HAP-1 (cell line): ENCODE measurements at places on chromosomes 3 and 15.

DNA sequence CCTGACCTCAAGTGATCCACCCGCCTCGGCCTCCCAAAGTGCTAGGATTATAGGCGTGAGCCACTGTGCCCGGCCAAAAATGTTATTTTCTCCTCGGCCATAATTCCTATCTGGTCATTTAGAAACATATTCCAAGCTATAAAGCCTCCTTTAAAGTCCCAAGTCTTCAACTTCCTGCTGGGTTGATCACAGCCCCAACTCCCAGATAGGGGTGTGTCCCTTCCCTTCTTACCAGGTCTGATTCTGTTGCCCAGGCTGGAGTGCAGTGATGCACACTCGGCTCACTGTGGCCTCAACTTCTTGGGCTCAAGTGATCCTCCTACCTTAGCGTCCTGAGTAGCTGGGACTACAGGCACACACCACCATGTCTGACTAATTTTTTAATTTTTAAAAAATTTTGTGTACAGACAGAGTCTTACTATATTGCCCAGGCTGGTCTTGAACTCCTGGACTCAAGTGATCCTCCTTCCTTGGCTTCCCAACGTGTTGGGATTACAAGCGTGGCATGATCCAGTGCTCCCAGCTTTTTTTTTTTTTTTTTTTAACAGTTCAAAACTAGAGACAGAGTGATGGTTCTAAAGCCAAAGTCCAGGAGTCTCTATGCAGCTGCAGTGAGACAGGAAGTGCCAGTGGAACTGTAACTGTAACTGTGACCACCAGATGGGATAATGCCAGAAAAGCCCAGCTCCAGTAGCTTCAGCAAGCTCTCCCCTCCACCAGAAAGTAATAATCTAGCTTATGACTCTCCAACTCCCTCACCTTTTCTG lies 8.2 kb upstream of the PRKAR2A start:
- no peak for DNase-seq

GRCh38 chr15:101187820-101188636 lies 63.8 kb downstream of the CHSY1 start:
- no peak for DNase-seq

GRCh38 chr3:150867434-150867833 lies 37.8 kb downstream of the MINDY4B start:
- no peak for DNase-seq

DNA sequence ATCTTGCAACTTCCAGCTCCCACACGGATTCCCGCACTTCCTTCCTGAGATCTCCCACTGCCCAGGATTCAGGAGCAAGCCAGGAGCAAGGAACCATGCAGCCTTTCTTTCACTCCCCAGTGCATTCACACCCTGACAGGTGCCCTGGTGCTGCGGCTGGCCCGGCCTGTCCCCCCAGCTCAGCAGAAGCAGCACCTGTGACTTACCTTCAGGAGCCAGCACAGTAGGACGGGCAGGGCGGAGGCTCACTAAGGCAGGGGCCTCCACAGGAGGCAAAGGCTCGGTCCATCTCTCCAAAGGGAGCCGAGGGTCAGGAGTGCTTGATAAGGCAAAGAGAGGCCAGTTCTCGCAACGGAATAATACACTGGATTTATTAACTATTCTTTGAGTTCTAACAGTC lies 4.8 kb downstream of the ANKRD63 start:
- no peak for DNase-seq

DNA sequence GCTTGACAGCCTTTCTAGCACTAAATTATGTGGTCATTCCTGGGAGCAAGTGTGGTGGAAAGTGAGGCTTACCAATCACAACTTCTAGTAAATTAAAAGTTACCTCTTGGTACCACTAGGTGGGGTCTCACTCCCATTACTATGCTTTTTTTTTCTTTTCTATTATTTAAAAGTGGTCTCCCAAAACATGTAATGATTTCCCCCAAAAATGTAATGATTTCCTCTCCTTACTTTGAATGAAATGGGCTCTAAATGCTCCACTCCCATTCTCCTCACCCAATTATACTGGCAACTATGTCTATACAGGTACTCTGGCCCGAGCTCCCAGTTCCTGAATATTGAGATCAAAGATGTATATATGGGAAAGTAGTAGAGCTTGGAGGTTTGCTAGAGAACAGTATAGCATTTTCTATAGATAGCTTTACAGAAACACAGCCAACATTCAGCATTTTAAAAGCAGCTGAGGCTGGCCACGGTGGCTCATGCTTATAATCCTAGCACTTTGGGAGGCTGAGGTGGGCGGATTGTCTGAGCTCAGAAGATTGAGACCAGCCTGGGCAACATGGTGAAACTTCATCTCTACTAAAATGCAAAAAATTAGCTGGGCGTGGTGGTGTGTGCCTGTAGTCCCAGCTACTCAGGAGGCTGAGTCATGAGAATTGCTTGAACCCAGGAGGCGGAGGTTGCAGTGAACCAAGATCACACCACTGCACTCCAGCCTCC lies 70.9 kb downstream of the DCUN1D1 start:
- DNase-seq, result no peak

DNA sequence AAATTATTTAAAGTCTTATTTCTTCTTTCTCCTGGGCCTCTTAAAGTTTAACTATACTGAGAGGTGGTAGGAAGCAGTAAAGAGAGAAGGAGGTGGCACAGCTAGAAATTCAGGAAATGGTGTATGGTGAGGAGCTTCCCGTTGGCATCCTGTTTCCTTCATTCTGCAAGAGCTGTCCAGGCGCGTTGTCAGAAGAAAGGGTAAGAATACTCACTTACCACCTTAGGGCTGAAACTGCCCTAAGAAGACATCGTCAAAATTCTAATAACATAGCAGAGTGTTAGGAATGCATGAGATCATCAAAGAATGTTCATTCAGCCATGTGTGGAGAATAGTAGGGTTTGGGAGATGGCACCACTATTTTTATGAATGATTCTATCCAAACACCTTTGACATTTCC lies 699.6 kb downstream of the MCTP2 start:
- no peak for DNase-seq

- DNase-seq, result no peak
Measured at GRCh38 chr3:106380232-106380631, 511.4 kb upstream of the CBLB start.

GRCh38 chr3:125644036-125645005 lies 49.0 kb upstream of the OSBPL11 start:
- DNase-seq, result no peak

DNA sequence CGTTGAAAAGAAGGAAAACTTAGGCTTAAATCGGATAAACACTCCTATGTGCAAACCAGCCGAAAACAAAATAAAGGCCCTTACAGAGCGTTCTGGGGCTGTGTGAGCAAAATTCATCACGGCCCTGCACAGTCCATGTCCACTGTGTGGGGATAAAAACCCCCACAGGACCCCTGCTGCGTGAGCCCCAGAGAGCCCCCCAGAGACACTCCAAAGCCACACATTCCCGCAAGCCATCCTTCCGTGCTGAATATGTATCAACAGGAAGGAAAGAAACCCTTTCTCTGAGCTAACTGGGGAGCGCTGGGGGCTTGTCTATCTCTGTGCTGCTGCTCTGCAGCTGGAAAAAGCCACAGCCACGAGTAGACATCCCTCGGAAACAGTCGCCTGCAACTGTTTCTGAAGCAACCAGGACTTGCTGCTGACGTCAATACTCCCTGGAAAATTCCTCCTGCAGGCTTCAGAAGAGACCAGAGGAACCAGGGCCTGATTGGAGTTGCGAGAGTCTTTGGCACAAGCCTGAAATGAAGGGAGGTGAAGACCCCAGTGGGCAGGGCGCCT lies 72.7 kb downstream of the NUP210 start:
- no peak for DNase-seq

DNA sequence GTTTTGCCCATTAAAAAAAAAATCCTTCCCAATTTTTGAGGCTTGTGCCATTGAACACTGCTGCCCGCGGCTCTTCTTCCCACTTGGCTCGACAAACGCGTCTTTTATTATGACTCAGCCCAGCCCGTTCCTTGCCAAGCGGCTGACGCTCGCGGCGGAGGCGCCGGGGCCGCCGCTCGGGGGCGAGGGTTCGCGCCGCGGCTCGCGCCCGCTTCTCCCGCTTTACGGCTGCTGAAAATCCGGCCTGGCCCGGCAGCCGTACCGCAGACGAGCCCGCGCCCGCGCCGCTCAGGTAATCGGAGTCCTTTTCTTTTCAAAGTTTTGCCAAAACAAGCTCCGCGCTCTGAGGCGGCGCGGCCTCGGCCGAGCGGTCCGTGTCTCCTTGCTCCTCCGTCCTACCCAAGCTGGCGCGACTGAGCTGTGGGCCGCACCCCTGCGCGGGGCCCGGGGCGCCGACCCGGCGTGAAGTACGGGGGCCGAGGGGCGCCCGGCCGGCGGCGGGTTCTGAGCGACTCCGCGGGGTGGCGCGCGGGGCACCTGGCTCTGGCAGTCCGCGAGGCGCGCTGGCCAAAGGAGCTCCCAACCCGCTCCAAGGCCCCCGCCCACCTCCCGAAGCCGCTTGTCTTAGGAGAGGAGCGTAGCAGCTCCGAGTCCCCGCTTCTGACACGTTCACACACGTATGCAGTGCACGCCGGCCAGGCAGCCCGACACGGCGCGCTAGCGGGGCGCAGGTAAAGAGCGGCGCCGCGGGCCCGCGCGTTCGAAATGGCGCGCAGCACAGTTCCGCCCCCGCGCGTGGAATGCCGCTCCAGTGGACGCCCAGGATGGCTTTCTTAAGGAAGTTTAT lies 418.2 kb upstream of the NAALADL2 start:
- peak; percentile 91 for DNase-seq

- DNase-seq, result no peak
Measured at GRCh38 chr3:131326307-131326706, 55.3 kb upstream of the NUDT16 start.

DNA sequence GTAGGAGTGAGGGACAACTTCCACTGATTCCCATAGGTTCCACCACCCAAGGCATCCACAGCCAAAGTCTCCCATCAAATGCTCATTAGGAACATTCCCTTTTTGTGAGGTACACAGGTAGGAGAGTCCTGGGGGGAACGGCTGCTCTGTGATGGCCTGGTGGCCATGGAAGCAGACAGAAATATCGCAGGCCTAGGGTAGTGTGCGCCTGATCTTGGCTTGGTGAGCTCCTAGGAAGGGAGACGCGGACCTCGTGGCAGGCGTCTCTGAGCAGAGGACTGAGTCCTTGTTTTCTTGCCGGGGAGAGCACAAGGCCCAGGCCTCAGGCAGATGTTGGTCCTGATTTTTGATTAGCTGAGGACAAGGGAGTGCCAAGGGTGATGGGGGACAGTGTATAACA lies 99.5 kb downstream of the SNRPN start:
- DNase-seq, result no peak

DNA sequence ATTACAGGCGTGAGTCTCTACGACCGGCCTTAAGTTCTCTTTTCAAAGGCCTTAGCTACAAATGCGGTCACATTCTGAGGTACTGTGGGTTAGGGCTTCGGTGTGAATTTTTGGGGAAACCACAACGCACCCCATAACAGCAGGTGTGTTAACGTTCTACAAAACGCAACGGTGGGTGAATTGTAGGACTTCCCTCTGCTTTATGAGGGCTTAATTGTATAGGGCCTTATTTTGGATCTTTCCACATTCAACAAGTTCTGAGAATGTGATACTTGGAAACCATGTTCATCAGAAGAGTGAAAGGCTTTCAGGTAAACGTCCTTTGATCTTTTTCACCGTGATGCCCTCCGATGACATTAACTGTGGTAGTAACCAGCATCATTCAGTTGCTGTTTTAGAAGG lies 998.6 kb upstream of the CFAP20DC start:
- no peak for DNase-seq

- DNase-seq, result peak; percentile 37
Measured at GRCh38 chr3:126113733-126114442, 30.0 kb upstream of the SLC41A3 start.

DNA sequence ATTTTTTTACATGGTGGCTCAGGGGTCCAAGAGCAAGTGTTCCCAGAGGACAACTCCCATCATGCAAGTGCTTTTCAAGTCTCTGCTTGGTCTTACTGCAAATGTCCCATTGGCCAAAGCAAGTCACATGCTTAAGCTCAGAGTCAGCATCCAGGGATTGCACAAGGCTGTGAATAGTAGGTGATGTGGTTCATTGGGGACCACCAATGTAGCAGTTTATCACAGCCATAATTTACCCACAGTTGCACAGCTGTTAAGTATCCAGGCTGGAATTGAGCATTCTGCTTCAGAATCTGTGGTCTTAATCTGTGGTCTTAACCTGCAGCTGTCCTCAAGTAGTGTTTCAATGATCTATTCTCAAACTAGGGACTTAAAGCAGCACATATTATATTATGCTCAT lies 71.4 kb upstream of the PLCL2 start:
- no peak for DNase-seq

GRCh38 chr3:67647390-67647878 lies 7.0 kb downstream of the SUCLG2 start:
- no peak for DNase-seq

GRCh38 chr3:124699686-124700396 lies 30.4 kb upstream of the UMPS start:
- DNase-seq, result peak; percentile 44

GRCh38 chr3:126316031-126316461 lies 41.2 kb downstream of the KLF15 start:
- peak; percentile 55 for DNase-seq

GRCh38 chr3:9810433-9810770 lies 340 bp downstream of the TTLL3 start:
- no peak for DNase-seq

GRCh38 chr15:40443846-40444245 lies 3.1 kb downstream of the BAHD1 start:
- no peak for DNase-seq

DNA sequence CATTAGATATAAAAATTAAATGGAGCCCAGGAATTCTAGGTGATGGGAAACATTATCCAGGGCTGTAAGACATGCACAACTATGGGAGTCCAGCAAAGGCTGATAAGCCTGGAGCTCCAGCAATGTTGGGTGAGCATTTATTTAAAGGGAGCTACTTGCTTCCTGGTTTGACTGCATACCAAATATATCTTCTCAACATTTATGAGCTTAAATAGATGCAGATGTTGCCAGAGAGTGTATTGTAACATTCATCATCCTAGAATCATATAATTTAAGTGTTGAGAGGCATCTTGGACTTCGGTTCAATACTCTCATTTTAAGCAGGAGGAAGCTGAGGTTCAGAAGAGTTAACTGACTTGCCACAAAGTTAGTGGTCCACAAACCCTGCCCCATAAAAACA lies 12.2 kb upstream of the POLR2M start:
- DNase-seq, result no peak

- DNase-seq, result no peak
Measured at GRCh38 chr3:59235634-59236012, 185.8 kb upstream of the CFAP20DC start.

GRCh38 chr3:30342318-30343060 lies 263.9 kb upstream of the TGFBR2 start:
- DNase-seq, result no peak

GRCh38 chr3:133855002-133855370 lies 40.7 kb downstream of the RAB6B start:
- no peak for DNase-seq

DNA sequence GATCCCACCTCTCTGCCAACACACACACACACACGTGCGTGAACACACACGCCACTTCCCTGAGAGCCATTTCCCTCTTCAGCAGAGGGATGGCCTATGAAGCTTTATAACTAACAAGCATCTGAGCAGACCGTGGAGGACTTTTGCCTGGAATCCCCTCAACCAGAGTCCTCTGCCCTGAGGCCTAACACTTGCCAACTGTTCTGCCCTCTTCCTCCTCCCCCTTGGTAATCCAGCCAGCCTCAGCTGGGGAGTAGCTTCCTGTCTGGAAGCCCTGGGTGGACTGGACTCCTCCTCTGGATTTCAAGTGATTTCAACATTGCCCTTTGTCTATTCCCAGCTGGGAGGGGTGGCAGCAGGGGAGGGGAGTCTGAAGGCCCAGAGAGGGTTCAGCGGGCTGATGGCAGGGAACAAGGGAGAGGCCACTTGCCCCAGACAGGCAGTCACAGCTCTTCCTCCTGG lies 68.4 kb upstream of the HACD2 start:
- DNase-seq, result no peak

- DNase-seq, result no peak
Measured at GRCh38 chr3:95923496-95924210, 890.7 kb upstream of the EPHA6 start.
